ENCODE measurements at places on chromosomes 3 and 15.

DNA sequence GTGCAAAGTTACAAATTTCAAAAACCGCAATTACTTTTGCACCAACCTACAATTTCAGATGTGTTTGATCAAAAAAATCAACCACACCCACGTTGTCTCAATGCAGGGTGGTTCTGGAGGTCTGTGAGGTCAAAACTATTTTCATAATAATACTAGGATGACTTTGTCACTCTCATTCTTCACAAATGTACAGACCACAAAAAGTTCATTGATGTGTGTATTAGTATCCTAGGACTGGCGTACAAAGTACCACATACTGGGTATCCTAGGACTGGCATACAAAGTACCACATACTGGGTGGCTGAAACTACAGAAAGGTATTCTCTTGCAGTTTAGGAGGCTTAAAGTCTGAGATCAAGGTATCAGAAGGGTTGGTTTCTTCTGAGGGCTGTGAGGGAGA lies 13.0 kb downstream of the SUCLG2 start:
- DNase-seq: no peak

DNA sequence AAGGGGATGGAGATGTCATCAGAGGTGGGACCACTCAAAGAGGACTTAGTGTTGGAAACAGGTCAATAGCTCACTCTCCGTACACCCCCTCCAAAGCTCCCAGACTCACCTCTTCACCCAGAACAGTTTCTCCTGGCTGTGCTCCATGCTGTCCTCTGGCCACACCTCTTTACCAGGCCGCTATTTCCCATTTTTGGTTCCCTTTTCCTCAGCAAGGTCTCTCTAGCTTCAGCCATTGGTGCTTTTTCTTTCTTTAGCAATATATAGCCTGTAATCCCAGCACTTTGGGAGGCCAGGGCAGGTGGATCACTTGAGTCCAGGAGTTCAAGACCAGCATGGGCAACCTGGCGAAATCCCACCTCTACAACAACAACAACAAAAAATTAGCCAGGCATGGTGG lies 123.6 kb upstream of the SMAD3 start:
- no peak for DNase-seq

DNA sequence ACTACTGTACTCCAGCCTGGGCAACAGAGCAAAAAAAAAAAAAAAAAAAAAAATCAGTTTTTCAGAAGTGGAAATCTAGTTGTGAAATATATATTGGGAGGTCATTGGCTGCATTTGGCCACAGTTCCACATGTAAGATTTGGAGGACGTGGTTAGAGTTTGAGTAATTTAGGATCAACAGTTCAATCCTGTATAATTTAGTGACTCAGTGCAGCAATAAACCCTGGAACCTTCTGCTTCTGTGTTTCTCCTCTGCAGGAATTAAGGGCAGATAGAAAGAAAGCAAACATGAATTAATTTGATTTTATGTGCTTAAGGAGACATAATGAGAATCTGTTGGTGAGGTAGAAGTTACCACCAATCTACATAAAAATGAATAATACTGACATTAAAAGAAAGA lies 347.0 kb downstream of the PTPRG start:
- DNase-seq: no peak

DNA sequence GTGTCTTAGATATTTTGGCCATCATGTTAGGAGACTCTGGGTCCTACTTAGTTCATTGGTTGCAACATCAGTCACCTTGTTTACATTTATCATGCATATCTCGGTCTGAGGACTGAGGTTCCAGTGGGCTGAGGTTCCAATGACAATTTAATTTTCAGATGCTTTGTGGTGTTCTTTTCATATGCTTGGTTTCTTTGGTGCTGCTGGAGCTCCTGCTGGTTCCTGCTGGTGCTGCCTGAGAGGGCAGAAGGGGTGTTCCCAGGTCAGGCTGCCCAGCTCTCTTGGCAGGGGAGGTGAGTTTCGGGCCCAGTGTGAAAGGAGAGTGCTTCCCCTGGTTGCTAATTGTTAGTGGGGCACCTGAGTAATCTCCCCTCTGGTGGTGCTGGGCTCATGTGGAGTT lies 6.9 kb upstream of the KLHL40 start:
- no peak for DNase-seq

- DNase-seq: no peak
Observed at GRCh38 chr15:25635191-25635590, 196.4 kb upstream of the UBE3A start.

- no peak for DNase-seq
Observed at GRCh38 chr3:175521406-175521805, 662.3 kb downstream of the NAALADL2 start.

- no peak for DNase-seq
Observed at GRCh38 chr3:70779296-70779695, 466.9 kb upstream of the MDFIC2 start.

DNA sequence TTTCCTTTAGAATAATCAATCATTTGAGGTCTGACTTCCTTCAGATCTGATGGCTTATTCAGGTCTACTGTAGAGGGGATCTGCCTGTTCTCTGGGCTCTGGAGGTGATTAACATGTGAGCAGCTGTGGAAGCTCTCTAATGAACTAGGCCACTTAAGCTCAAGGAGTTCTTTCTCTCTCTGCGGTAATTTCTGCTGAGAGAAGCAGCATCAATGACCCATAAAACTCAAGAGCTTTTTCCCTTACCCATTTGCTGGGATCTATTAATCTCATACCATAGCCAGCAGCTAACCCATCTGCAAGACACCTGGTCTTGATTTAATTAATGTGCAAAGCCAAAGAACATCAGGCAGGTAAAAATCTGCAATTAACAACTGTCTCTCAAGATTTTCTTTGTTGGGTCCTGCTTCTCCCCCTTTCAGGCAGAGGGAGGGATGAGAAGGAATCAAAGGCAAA lies 73.2 kb upstream of the DLG1 start:
- DNase-seq: no peak

DNA sequence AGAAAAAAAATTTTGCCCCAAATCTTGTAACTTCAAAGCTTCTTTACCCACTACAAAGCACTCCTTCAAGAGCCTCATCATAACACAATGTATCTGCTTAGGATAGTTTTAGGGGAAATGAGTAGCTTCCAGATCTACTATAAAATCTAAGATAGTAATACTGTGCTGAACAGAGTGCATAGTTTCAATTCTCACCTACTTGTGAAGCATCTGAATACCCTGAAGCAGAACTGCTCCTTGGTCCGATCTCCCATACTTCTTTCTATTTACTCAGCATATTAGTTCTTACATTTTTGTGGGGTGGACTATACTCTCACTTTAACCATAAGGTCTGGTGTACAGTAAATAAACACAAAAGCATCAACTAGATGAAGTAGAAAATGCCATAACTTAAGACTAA lies 9.6 kb downstream of the TFRC start:
- no peak for DNase-seq

DNA sequence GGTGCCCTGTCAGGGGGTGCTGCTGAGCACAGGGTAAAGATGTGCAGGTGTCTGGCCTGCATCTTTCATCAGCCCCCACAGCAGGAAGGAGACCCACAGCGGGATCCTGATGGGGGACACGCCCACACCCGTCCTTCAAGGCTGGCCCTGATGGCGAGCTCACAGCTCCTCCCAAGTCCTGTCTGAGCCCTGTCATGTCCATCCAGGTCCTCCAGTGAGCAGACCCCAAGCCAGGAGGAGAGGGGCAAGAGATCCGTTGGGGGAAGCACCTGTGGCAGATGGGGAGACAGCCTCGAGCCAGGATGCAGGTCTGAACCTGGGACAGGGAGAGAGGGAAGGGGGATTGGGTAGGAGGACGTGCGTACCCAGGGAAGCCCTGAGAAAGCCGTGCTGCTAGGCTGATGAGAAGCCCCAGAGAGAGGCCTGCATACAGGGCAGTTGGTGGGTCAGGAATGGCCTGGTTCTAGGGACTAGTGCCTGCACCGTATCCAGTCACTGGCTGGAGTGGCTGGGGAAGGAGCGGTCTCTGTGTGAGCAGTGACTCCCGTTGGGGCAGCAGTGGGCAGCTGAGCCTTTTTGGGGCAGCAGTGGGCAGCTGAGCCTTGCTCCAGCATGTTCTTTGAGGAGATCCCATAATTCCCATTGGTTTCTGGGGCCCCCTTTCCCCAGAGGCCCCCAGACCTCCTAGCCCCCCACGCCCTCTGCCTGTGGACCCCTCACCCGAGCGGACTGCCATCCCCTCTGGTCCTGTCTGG lies 133.3 kb upstream of the MEF2A start:
- no peak for DNase-seq

GRCh38 chr3:9130345-9131305 lies 118.8 kb downstream of the SRGAP3 start:
- DNase-seq: no peak

GRCh38 chr15:35481992-35482391 lies 64.0 kb downstream of the DPH6 start:
- peak; percentile 67 for DNase-seq

- no peak for DNase-seq
Observed at GRCh38 chr3:100104442-100104798, 9.9 kb downstream of the FILIP1L start.

DNA sequence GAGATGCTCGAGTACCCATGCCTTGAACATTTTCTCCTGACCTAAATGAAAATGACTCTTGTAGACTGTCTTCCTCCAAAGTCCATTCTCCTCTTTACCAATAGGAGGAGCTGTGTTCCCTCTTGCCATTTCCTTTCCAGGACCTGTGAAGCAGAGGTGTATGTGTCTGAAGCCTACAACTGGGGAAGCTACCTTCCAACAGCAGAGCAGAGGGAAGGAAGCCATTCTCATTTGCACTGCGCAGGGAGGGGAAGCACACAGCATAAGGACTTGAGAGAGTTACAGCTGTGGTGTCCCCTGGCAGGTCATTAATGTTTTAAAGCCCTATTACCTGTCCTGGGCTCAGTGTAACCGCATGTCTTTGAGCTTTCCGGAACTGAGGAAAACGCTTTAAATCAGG lies 38.7 kb downstream of the HSPBAP1 start:
- DNase-seq: peak; percentile 36

- DNase-seq: no peak
Observed at GRCh38 chr3:115806501-115806900, 183.2 kb downstream of the GAP43 start.

DNA sequence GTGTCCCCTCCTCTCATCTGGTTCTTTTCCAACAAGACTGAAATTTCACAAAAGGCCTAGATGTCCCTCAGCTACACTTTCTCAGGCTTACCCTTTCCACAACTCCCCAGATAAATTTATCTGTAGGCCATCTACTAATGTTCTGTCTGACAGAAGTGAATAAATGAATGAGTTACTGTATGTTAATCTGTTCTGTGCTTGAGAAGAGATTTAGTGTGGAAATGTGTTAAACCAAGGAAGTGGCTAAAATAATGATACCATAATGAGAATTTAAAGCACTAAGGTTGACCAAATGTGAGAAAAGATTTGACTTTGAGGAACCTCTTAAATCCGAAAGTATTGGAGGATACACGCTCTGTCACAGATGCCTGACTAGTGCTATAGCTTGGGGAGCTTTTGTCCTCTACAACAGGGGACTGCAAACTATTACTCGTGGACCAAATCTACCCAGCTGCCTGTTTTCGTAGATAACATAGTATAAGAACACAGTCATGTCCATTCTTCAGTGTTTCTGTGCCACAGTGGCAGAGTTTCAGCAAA lies 74.8 kb upstream of the P2RY1 start:
- DNase-seq: no peak

GRCh38 chr15:31476866-31477265 lies 150.2 kb downstream of the KLF13 start:
- no peak for DNase-seq

GRCh38 chr3:80338366-80338765 lies 570.6 kb upstream of the ROBO1 start:
- DNase-seq: no peak

- DNase-seq: peak; percentile 65
Observed at GRCh38 chr3:177597311-177598096, 400.2 kb upstream of the TBL1XR1 start.

- DNase-seq: no peak
Observed at GRCh38 chr15:70097063-70097320, 725 bp downstream of the TLE3 start.

DNA sequence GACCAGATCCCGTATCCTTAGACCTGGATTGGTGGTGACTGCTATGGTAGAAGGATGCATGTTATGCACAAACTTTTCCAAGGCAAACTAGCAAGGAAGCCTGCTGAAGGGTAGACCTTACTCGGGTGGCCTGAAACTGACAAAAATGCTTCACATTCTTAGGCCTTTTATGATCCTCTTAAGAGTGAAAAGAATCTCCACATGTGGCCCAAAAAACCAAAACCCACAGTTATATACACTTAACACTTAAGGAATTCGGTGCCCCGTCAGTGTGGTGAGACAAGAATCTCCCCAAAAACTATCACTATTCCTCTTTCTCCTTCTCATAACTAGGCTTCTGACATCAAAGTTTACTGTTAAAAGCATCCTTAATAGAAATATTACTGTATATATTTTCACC lies 130.1 kb upstream of the SOX2 start:
- DNase-seq: no peak

- DNase-seq: no peak
Observed at GRCh38 chr3:42712344-42712648, 9.7 kb upstream of the HHATL start.

DNA sequence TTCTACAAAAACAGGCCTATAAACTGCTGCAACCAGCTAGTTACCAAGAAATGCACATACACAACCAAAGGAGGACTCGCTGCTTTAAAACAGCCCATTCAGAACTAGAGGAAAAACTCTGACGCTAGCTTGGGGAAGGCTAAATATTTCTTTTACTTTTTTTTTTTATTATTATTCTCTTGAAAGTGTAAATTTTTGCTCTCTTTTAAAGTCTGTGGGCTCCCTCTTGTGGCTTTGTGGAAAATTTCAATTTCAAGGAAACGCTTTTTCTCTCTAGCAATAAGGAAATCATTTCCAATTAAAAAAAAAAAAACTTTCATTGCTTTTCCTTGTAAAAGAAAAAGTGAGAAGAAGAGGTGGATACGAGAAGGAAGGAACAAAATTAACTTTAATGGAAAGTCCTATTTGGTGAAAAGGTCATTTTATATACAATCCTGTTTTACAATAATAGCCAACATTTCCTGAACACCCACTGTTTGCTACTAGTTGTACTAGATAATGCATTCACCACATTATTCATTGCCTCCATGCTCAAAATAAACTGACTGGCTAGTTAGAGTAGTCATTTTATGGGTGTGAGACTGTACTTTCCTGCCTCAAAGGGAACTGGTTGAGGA lies 51.2 kb upstream of the SAMMSON start:
- peak; percentile 60 for DNase-seq

DNA sequence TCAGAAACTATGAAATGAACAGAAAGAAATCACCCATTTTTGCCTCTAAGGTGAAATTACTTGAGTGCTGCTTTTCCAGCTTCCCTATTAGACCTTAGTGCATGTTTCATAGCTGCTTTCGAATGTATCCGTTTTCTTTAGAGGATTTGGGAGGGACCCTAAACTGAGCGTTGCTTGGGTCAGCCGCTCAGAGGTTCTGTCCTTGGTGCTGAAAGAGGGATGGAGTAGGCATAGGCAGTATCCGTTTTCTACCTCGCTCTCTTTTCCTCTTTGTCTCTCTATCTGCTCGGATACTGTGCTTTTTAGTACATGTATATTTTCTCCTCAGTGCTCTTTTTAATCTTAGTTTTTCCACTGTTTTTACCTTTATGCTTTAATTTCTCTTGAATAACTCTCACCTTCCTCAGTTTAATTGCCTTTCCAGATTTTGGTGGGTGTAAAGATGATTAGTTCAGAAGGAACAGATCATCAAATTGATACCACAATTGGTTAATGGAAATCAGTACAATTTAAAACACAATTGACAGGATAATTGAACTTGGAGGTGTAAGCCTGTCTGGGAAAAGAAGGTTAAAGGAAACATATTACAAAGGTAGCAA lies at the start of gene DRD3:
Gene DRD3, minus strand, starts transcription at position 283 of the 599 bp plus-strand sequence. CDS start 7,060 bp downstream, outside the sequence.
- peak; percentile 33 for DNase-seq

- no peak for DNase-seq
Observed at GRCh38 chr15:77697893-77698292, 65.2 kb upstream of the LINGO1 start.

GRCh38 chr3:182906036-182906435 lies 74.3 kb downstream of the DCUN1D1 start:
- DNase-seq: no peak

Measured in endothelial cell of umbilical vein (primary cell).